ENCODE measurements at places on chromosomes 6 and 20. TPM values are rescaled to one million over a fixed set of nuclear protein-coding genes. Genes with fewer than 3 reads are reported as not detected.

STMND1 gene
- polyA plus RNA-seq = not detected

DNA sequence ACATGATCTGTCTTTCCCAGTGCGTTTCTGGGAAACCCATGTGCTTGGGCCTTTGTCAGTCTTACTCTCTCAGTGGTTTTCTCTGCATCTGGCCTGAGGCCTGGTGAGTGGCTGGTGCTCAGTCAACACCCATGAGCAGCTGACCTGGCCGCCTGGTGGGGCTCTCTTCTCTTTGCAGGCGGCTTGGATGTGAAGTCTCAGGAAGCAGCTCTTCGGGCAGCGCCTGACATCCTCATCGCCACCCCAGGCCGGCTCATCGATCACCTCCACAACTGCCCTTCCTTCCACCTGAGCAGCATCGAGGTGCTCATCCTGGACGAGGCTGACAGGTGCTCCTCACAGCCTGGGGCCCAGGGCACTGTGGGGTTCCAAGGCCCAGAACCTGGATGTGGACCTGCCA, 10.8 kb downstream of the DDX27 start:
- DNase-seq = no peak

GRCh38 chr20:2800521-2801285, at the start of gene CPXM1:
CPXM1 (minus strand) TSS chr20:2800627; CDS start chr20:2800572, 55 bp downstream.
- DNase-seq = peak; percentile 49

DYNLT2 gene
- 3.6 TPM for polyA plus RNA-seq

ZNF165 gene
- 0.59 TPM for polyA plus RNA-seq

DNA sequence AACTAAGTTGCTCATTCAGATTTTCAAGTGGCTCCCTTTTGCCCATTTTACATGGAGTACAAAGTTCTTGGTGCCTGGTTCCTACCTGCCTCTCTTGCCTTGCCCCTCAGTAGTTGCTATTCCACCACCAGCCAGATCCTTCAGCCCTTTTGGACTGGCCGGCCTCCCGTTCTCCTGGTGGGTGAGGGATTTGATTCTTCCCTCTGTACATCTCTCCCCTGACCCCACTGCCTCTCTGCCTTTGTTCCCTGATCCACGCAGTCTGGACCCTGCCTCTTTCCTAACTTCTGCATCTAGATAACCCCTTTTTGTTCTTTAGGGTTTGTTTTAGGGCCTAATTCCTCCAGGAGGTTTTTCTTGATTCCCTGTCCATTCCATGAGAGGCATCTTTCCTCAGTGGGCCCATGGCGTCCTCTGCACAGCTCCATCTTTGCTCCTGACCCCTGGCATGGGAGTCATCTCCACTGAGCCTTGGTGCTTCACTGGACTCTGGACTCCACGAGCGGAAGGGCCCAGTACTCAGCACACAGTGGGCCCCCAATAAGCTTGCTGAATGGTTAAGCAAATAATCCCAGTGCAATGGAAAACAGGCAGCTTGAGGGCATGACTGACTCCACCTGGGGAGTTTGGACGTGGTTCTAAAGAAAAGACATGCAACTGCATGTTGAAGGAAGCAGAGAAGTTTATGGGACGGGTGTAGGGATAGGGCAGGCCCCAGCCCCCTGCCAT, 309.3 kb upstream of the SUPT3H start:
- no peak for DNase-seq

RTN4IP1 gene
- polyA plus RNA-seq = 8.1 TPM

DNA sequence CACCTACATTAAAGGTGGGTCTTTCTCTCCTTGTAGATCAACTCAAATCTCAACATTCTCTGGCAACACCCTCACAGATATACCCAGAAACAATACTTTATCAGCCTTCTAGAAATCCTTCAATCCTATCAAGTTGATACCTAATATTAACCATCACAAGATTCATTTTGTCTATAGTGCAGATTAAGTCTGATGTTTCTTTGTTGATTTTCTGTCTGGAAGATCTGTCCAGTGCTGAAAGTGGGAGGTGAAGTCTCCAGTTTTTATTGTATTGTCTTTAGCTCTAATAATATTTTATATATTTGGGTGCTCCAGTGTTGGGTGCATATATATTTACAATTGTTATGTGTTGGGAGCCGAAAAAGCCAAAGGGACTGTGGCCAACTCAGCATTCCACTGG, 493.9 kb upstream of the ADGRB3 start:
- no peak for DNase-seq

DNA sequence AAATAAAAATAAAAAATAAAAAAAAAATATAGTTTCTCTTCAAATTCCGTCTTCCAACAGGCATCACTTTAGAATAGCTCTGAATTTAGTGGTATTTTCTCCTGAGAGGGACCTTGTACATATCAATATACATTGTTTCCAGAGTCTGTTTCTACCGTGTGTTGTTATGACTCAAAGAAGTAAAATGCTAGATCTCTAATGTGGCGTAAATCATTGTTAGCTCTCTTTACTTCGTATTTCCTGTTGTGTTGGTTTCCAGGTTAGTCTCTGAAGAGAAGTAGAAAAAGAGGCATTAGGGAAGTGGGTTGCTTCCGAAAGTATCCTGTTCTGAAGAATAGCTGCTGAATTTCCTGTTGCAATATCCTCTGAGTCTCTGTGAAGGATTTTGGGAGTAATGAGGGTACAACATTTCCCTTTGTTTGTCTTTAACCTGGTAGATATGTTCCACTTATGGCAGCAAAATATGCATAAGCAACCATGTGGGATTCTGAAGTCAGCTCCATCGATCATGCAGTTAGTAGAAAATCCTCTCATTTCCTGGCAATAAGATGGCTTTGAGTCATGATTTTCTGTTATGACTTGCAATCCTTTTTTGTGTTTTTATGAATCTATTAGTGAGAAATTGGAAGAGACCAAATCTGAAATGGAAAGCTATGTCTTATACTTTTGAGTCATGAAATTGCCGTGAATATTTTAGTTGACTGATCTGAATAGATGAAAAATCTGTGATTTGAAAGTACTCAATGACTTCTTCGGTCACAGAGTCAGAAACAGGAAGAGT, 42.0 kb upstream of the MCHR2 start:
- DNase-seq = no peak

- DNase-seq = no peak
Observed at GRCh38 chr6:74289884-74290283, 593.9 kb downstream of the CD109 start.

DNA sequence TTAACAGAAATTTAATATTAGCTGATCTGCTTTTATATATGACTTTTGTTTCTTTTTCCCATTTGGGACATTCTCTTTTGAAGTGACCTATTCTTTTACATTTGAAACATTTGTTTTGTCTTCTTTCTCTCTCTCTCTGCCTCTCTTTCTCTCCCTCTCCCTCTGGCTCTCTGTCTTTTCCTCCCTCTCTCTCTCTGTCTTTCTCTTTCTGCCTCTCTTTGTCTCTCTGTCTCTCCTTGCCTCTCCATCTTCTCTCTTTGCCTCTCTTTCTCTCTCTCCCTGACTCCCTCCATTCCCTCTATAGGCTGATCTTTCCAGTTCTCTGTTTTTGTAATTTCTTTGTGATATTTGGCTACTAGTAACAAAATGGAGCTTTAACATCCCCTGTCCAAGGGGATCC, 52.0 kb upstream of the TULP1 start:
- DNase-seq = no peak

GRCh38 chr6:111952274-111952673, 79.0 kb upstream of the FYN start:
- DNase-seq = no peak

GRCh38 chr6:161434921-161435747, 161.3 kb upstream of the AGPAT4 start:
- DNase-seq = peak; percentile 73

KHDC1L gene
- not detected for polyA plus RNA-seq

DNA sequence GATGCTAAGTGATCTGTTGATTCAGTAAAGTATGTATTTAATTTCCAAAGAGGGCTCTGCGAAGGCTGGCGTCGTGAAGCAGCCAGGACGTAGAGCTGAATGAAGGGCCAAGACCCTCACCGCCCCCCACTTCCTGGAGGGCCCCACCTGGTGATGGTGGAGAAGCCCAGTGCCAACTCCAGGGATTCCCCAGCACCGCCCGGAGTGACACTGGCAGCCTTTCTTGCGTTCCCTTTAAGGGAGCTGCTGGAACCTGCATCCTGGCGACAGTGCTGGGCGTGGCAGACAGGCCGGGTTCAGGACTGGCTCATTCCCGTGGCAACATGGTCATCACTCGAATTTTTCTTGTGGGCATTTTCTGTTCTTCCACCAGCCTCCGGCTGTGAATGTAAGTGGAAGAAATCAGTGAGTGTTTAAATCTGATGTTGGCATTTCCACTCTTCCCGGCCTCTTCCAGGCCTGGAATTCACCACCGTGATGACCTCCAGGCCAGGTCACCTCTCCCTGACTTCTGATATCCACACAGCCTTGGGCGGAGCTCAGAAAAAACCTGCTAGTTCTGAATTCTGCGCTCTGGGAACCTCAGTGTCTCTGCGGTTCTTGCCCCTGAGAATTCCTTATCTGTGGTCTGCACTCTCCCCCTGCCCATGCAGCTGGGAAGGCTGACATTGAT, 57.4 kb upstream of the DACT2 start:
- DNase-seq = no peak

GRCh38 chr6:116101302-116101718, 657 bp downstream of the NT5DC1 start:
- DNase-seq = no peak

DNA sequence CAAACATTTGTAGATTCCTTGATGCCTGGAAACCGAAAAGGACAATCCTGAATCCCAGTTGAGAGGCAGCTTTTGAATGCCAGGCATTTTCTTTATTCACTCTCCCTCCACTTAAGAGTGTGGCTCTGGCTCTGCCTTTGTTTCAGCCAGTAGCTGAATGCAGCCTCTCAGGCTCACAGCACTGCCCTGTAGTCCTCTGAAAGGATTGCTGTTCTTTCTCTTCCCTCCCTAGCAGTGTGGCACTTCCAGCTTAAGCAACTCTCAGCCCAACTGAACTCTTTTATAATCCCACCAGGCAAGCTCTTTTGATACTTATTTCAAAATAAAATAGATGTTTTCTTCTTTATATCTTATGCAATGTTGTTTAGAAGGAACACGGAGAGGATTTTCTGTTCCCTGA, 415.6 kb downstream of the GJA1 start:
- no peak for DNase-seq

DOK5 gene
- 24.9 TPM for polyA plus RNA-seq

PRDM13 gene
- polyA plus RNA-seq = not detected

GRCh38 chr6:151900256-151900655, 92.8 kb downstream of the ESR1 start:
- no peak for DNase-seq

DNA sequence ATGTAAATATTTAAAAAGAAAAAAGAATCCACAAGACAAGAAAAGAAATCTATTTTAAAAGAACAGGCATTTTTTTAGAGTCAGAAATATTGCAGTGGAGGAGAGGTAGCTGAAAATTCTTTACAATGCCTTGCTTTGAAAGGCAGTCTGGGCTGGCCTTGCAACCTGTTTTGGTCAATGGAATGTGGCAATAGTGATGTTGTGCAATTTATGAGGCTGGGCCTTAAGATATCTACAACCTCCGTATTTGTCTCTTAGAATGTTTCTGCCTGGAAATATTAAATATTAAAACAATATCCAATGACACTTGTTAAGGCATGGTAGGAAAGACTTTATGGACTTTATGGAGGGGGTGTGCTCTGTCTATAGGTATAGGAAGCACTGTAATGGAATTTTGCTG, 14.8 kb upstream of the SCGN start:
- no peak for DNase-seq

GRCh38 chr6:142207265-142207877, 60.3 kb downstream of the VTA1 start:
- DNase-seq = no peak

GGT7 gene
- 24.8 TPM for polyA plus RNA-seq

TINAG gene
- polyA plus RNA-seq = not detected

- no peak for DNase-seq
Observed at GRCh38 chr6:142697001-142697335, 248.0 kb downstream of the HIVEP2 start.

DNA sequence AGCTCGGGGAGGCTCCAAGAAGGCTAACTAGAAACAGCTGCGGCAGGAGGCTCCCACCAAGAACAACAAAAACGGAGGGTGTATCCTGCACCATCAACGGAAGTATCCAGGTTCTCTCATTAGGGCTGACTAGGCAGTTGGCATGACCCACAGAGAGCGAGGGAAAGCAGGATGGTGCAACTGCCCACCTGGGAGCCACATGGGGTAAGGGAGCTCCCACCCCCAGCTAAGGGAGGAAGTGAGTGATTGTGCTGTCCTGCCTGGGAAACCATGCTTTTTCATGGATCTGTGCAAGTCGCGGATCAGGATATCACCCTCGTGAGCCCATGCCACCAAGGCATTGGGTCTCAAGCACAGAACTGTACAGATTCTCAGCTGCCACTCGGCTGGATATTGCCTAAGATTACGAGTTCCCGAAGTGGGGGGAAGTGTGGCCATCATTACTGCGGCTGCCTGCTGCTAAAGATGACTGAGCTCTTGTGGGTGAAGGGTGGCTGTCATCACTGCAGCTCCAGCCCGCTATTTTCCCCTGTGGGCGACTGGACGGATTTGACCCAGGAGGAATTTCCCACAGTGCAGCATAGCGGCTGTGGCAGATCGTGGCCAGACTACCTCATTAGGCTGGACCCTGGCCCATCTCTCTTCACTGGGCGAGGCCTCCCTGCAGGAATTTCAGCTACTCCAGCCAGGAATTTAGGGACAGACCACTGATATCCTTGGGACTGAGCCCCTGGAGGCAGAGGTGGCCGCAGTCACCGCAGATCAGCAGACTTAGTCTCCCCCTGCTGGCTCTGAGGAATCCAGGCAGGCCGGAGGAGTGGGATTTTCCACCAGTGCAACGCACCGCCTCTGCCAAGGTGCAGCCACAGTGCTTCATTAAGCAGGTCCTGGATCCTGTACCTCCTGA, 515.7 kb downstream of the FRK start:
- no peak for DNase-seq

RIPOR2 gene
- 38.4 TPM for polyA plus RNA-seq

COL11A2 gene
- polyA plus RNA-seq = not detected

DNA sequence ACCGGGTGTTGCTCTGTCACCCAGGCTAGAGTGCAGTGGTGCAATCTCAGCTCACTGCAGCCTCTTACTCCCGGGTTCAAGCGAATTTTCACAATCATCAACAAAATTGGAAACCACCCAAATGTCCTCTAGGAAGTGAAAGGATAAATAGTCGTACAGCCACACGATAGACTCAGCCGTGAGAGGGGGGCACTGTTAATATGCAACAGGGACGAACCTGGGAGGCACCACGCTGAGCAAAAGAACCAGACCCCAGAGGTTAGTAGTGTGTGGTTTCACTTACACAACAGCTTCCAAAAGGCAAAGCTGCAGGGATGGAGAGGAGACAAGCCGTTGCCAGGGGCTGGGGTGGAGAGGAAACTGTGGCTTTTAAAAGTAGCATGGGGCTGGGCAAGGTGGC, 30.1 kb upstream of the NTSR1 start:
- DNase-seq = no peak
